NCI-H1417 treated with DMSO at 0.1 percent for 48 hours (cell line): ENCODE measurements at places on chromosomes 13 and 19.

GRCh38 chr13:40528881-40529280 is 137.6 kb downstream of the FOXO1 start:
- no peak for DNase-seq

GRCh38 chr13:45496942-45497341 is 32.2 kb downstream of the COG3 start:
- DNase-seq, result no peak

- no peak for DNase-seq
Observed at GRCh38 chr13:71237332-71237731, 629.7 kb downstream of the DACH1 start.

GRCh38 chr13:53417601-53418000 is 389.0 kb downstream of the OLFM4 start:
- DNase-seq, result no peak

GRCh38 chr13:22278336-22278929 is 607.6 kb downstream of the FGF9 start:
- DNase-seq, result no peak

- no peak for DNase-seq
Observed at GRCh38 chr19:58364146-58364545, 1.6 kb upstream of the ZNF497 start.

GRCh38 chr19:16025108-16026101 is 50.9 kb upstream of the TPM4 start:
- DNase-seq, result no peak

DNA sequence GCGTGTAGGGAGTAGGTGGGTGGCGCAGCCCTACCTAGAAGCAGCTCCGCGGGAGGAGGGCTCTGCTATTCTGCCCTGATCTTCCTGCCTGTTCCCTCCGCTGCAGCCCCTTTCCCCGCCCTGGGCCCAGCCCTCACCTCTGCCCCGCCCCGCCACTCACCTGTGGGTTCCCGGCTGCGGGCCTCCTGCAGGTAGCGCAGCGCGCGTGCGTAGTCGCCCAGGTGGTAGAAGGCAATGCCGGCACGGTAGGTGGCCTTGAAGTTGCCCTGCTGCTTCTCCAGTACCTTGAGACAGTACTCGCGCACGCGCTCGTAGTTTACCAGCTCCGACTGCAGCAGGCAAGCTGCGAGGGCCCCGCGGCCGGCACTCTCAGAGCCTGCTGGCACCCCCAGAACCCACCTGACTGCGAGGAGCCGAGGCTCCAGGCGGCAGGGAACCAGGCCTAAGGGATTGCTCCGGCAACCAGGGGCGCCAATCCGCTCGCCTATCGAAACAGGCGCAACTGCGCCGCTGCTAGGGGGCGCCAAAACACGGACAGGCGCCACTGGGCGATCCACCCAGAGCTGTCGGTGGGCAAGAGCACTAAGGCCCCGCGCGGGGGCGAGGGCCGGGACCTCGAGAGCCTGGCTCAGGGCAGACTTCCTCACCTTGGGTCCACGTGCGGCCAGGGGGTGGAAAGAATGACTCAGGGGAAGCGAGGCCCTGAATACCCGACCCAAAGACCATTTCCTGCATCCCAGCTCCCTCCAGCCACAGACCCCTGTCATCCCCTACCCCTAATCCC is 965 bp downstream of the TTC9B start:
- DNase-seq, result peak; percentile 30

DNA sequence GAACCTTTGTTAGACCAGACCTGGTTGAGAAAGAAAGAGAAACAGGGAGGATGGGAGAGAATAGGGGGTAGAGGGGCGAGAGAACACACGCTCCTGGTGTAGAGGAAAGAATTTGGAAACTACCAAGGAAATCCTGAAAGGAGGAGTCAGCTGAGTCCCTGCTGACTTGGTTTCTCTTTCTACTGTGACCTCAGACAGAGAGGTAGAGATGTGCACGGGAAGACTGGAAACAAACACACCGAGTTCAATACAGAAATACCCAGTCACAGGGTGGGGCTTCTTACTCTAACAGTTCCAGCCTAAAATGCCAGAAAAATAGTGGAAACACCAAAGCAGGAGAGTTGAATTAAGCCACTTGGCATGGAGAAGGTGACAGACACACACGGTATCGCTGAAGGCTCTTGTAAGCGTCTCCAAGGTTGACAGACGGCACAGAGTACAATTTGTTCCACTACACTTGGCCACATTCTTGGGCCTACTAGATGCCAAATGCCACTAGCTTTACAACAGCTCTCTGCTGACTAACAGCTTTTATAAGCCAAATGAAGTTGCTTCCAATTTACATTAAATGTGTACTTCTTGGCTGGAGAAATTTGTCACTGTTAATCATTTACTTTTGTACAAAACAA is 28.1 kb downstream of the LATS2 start:
- no peak for DNase-seq

GRCh38 chr13:23739596-23739995 is 149.6 kb downstream of the MIPEP start:
- DNase-seq, result no peak

DNA sequence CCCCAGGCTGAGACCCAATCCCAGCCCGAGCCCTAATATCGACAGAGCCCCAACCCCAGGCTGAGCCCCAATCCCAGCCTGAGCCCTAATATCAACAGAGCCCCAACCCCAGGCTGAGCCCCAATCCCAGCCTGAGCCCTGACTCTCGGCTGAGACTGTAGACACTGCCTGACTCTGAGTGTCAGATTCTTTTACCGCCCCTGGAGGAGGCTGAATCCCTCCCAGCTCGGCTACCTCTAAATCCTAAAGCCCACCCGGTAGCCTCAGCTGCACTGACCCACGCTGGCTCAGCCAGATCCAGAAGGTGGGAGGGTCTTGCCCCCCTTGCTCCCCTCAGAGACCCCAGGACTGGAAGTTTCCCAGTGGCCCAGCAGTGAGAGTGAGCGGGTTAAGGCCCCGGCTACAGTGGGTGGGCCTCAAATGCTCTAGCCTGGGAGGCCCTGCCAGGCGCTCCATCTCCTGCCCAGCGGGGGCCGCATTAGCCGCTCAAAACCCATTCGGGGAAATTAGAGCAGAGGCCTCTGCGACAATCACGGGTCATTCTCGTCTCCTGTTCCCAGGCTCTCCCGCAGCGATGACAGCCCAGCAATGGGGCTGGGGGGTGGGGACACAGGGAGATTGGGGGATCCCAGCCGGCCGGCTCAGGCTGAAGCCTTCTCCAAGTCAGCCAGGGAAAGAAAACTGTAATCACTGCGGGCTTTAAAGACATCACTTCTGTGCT is 43.8 kb downstream of the ZNRF4 start:
- no peak for DNase-seq

DNA sequence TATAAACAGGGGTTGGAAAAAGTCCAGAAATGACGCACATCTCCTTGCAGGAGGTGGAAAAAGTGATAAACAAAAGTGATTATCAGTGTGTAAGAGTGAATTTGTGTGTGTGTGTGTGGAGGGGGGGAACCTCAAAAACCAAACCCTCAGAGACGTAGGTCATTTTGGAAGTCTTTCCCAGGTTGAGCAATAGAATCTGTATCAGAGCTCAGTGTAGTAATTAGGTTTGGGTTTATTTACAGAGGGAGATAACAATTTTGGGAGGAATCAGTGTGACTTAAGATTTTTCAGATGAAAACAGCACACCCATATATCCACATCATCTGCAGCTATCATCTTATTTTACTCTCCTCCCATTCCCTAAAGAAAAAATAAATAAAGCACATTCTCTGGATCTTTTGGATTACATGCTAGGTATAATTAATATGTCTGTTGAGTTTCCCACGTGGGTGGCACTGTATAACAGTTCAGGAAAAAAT is 406.4 kb downstream of the FGF9 start:
- no peak for DNase-seq

GRCh38 chr13:60398907-60399589 is 2.0 kb downstream of the TDRD3 start:
- no peak for DNase-seq

- DNase-seq, result no peak
Observed at GRCh38 chr19:54896036-54896435, 9.9 kb upstream of the NCR1 start.

DNA sequence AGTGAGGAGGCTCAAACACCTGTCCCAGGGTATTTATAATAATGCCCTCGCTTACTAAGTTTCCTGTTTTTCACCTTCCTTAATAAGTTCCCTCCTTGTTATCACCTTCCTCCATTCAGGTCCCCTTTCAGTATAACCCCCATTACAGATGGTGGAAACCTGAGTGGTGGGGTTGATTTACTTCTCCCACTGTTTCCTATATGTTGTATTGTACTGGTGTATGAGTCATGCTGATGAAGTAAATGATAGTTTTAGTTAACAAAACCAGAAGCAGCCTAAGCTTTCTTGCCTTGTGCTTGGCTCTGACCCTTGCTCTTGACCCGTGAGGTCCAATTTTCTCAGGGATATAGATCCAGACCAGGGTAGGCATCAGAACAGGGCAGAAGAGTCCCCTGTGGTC is 22.3 kb upstream of the TNFSF11 start:
- no peak for DNase-seq

DNA sequence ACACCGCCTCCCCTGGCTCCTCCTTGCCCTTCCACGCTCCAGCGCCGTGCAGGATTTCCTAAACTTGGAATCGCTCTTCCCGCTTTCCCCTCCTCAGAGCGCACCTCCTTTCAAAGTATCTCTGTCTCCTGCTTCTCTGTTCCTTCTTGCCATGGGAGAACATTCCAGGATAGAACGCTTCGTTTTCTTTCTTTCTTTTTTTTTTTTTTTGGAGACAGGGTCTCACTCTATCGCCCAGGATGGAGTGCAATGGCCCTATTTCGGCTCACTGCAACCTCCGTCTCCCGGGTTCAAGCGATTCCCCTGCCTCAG is 574 bp upstream of the XPO4 start:
- no peak for DNase-seq

DNA sequence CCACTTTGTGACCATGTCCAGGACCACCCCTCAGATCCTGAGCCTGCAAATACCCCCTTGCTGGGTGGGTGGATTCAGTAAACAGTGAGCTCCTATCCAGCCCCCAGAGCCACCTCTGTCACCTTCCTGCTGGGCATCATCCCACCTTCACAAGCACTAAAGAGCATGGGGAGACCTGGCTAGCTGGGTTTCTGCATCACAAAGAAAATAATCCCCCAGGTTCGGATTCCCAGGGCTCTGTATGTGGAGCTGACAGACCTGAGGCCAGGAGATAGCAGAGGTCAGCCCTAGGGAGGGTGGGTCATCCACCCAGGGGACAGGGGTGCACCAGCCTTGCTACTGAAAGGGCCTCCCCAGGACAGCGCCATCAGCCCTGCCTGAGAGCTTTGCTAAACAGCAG is 7.7 kb upstream of the CEACAM7 start:
- no peak for DNase-seq

DNA sequence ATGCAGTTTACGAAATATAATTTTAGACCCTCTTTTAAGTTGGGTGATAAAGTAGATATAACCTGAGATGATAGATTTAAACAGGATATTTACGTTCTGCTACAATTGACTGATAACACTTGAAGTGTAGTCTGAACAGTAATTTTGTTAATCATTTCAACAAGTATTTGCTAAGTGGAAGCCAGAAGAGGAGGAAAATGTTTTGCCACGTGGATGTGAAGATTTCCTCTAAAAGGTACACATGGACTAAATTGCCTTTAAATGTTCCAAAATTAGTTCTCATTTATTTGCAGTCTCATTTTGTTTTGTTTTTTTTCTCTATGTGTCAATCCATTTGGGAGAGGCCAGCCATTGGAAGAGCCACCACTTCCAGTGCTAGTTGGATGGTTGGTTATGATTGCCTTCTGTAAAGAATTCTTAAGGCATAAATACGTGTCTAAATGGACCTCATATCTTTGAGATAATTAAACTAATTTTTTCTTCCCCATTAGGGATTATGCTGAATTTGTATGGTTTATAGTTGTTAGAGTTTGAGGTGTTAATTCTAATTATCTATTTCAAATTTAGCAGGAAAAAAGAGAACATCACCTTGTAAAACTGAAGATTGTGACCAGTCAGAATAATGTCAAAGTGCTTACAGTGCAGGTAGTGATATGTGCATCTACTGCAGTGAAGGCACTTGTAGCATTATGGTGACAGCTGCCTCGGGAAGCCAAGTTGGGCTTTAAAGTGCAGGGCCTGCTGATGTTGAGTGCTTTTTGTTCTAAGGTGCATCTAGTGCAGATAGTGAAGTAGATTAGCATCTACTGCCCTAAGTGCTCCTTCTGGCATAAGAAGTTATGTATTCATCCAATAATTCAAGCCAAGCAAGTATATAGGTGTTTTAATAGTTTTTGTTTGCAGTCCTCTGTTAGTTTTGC is 2.8 kb downstream of the MIR17HG start:
- DNase-seq, result no peak

GRCh38 chr19:18765224-18765623 is 25.9 kb downstream of the COMP start:
- peak; percentile 5 for DNase-seq

GRCh38 chr13:25114220-25114619 is 18.3 kb downstream of the PABPC3 start:
- no peak for DNase-seq

- no peak for DNase-seq
Observed at GRCh38 chr13:28467034-28467433, 27.9 kb downstream of the FLT1 start.

GRCh38 chr13:61774903-61775302 is 359.3 kb upstream of the PCDH20 start:
- DNase-seq, result no peak

- DNase-seq, result no peak
Observed at GRCh38 chr13:23427881-23428528, 5.5 kb downstream of the SACS start.

GRCh38 chr13:35484384-35484783 is 7.9 kb upstream of the MAB21L1 start:
- DNase-seq, result no peak

DNA sequence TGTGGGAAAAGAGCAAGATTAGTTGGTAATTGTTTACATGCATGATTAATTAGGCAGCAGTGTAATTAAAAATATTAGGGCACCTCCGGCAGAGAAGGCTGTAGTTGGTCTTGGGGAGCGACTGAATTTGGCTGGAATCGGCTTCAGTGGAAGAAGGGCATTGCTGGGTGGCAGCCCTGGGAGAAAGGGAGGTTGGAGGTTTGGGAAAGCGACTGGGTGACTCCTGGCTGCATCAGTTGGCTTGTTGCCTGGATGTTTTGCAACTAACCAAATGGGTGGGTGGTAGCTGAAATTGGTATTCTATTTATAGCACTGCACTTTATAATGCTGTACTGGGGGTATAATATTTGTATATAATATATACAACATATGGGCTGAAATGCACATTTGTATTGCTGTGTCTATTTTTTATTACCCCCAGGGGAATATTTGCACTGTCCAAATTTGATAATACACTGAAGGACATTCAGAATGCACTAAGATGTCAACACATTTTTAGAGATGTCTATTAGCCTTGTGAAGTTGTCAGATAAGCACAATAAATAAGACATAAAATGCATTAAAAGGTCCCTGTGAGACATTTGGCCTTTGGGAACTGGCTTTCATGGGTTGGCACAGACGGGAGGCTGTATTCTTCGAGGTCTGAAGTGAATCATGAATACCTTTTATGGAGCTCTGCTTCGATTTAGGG is 1.7 kb downstream of the B3GLCT start:
- no peak for DNase-seq
